Activated gamma-delta T cell (primary cell): ENCODE measurements at places on chromosomes 12 and 14.

DNA sequence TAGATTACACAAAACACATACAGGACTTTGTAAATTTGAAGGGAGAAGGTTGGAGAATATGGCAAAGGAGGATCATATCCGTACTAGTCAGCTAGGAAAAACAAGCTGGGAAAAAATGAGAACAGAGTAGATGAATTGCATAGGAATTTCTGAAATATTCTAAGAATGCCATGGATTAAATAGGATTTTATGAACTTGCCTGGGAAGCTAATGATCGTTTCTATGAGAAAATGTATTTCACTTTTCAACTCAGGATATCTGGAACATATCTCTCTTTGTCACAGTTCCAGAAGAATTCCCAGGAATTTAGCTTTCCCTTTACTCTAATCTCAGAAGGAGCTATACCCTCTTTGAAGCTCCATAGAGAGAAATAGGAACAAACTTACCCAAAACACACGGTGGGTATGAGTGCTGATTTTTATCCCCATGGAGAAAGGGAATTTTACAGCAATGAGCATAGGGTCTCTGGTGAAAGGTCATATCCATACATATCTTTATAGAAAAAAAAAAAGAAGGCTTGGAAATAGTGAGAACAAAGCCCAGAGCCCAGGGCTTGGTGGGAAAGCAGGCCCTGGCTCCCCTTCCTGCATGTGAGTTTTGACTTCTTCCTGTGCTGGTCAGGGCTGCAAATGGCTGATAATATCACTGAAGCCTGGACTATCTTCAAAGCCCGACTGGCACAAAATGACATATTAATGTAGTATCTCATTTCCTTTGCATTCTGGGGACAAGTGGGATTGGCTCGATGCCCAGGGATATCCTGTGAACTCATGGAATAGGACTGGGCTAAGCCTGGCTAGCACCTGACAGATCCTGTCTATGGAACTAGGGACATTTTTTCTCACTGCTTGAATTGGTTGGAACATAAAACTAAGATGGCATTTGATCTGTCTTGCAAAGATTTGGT, 136.3 kb downstream of the AEBP2 start:
- DNase-seq = no peak

DNA sequence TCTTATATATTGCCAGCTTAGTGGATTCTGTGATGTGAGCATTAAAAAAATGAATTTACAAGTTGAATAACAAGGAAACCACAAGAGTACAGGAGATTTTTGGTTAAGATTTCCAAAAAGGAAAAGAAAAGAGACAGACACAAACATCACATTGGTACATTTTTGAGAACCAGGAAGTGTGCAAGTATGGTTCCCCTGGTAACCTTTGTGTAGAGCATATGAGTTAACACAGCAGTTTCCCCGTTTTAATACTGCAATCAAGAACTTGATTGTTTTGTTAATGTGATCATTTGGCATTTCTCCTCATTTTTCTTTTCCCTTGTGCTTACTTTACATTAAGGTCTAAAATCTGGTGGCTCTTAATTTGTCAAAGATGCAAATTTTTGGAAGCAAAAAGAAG, 490.4 kb upstream of the ATP2B1 start:
- no peak for DNase-seq

DNA sequence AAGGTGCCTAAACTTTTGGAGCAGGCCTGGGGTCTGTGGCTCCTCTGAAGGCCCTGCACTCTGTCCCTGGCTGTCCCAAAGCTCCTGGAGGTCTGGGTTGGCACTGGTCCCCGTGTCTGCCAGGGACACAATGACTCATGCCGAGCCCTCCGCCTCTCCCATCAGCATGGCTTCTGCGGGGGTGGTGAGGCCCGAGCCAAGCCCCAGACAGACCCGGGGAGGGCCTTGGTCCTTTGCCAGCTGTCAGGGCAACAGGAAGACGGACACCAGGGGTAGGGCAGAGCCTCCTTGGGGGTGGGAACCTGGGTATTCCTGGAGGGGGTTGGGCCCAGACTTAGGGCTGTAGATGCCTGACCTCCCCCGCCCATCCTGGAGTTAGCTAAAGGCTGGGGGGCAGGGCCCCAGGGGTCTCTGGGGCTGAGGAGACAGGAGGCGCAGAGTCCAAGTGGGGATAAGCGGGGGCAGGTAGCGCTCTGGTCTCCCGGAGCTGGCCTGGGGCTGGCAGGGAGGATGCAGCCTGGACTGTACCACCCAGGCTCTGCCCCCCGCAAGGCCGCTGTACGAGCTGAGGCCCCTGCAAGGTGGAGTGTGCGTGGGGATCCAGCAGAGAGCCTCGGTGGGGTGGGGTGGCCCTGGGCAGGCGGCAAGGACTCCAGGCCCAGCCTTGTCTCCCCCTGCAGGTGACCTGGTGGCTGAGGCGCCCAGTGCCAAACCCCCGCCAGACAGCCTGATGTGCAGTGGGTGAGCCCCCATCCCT, 16.4 kb upstream of the PUS1 start:
- no peak for DNase-seq

DNA sequence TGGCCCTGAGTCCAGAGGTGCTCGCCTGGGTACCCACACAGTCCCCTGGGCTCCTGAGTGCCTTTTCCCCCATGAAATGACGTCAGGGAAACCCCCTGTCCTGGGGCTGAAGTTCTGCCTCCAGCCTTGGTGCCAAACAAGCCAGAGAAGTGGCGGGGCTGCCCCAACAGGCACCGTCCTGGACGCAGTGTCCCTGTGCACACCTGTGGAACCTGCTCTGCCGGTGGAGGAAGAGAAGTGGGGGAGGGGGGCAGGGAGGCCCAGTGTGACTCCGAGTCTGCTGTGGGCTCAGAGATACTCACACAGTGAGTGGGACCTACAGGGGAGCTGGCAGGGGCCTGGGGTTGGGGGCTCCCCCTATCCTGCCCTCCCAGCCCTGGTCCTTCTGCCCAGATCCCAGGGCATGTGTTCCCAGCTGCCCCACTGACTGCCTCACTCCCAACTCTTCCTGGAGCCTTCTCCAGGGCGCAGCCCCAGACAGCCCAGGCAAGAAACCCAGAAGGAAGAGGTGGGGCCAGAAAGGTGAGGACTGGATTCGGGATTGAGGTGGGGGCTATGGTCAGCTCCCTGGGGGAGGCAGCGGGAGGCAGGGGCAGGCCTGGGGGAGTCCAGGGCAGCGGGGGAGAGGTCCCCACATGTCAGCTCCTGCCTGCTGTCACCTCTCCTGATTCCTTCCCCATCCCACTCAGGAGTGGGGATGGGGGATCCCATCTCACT, 24.7 kb downstream of the CCDC85C start:
- no peak for DNase-seq

GRCh38 chr14:94517248-94517640, 8.0 kb upstream of the SERPINA12 start:
- no peak for DNase-seq

GRCh38 chr14:20583908-20584307, 3.9 kb downstream of the RNASE11 start:
- DNase-seq = no peak

DNA sequence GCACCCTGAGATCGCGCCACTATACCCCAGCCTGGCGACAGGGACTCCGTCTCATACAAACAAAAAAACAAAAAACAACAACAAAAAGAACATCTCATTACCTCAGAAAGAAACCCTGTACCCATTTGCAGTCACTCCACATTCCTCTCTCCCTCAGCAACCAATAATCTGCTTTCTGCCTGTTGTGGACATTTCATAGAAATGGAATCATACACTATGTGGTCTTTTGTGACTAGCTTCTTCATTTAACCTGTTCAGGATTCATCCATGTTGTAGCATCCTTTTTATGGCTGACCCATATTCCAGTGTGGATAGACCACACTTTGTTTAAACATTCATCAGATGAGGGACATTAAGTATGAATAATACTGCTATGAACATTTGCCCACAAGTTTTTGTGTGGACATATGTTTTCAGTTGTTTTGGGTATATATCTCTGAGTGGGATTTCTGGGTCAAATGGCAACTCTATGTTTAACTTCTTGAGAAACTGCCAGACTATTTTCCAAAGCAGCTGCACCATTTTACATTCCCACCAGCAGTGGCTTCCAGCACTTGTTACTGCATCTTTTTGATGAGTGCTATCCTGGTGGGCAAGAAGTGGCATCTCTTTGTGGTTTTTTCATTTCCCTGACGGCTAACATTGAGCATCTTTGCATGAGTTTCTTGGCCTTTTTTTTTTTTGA, 5.9 kb upstream of the RCOR1 start:
- no peak for DNase-seq

GRCh38 chr12:52604859-52605258, 3.6 kb upstream of the KRT72 start:
- no peak for DNase-seq

GRCh38 chr14:96737881-96738280, 59.3 kb upstream of the VRK1 start:
- no peak for DNase-seq

DNA sequence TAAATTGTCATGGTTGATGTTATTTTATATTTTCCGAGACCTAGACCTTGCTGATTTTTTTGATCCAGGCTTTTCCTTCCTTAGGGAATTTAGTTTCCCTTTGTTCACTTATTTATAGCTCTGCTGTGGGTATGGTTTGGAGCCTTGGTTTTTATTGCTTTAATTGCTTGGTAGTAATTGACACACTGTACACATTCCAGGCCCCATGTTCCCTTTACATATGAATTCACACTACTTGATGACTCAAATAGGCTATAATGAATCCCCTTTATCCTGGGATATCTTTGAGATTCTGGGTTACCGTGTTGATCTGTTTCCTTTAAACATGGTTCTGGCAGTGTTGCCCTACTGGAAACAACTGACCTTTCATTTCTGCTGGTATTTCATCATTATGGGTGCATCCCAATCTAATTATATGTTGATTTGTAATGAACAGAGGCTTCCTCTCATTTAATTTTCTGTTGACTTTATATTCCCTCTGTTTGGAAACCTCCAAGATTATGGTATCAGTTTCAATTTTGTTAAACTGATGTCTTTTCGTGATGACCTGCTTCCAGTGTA, 424.0 kb downstream of the RAD51B start:
- DNase-seq = no peak

GRCh38 chr14:103616635-103617300, 12.2 kb upstream of the KLC1 start:
- no peak for DNase-seq

GRCh38 chr12:5456906-5457305, 25.0 kb downstream of the NTF3 start:
- no peak for DNase-seq

DNA sequence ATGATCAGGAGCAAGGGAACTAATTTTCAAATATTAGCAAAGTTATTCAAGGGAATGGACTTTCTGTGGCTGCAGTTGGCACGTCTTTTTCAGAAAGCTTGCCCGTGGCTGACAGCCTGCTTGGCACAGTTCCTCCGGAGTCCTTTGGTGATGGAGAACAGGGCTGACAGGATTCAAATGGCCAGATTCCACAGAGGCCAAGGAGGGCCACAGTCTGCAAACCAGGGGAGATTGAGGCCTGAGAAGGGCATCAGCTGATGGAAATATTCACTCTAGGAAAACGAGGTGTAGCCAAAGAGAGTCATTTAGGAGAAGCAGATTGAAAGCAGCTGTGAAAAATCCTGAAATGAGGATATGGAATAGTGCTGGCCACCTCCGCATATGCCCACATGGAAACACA, 178.3 kb downstream of the EMP1 start:
- DNase-seq = no peak
